ENCODE measurements at places on chromosomes 16 and 17.

DNA sequence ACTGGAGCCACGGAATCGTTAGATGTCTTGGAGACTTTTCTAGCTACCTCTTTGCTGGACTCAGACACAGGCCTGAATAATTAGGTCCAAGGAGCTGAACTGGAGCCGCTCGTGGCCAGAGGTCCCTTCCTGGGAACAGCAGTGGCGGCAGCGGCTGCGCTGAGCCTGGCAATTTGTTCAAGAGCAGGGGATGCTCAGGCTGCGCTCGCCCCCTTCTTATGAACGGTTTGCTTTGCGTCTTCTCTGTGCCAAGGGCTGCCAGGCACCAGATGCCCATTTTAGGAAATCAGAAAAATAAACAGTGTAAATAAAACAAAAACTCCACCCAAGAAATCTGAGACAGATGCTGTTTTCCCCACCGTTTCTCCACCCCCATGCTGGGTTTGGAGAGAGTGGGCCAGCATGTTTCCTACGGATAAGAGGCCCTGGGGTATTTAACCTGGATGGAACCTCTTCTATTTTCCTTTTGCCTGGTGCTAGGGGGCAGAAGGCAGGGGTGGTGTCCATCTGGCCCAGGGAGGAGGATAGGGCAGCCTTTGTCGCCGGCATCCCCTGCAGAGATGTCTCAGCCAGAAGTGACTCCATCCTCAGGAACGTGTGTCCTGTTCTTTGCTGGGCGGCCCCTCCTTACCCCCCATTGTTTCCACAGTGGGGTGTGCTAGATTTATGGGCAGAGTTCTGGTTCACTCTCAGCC lies 163.4 kb downstream of the SEC14L1 start:
- peak; percentile 6 for DNase-seq

- DNase-seq: no peak
These were observed 167.9 kb upstream of the NOL11 start for GRCh38 chr17:67549820-67550219.

DNA sequence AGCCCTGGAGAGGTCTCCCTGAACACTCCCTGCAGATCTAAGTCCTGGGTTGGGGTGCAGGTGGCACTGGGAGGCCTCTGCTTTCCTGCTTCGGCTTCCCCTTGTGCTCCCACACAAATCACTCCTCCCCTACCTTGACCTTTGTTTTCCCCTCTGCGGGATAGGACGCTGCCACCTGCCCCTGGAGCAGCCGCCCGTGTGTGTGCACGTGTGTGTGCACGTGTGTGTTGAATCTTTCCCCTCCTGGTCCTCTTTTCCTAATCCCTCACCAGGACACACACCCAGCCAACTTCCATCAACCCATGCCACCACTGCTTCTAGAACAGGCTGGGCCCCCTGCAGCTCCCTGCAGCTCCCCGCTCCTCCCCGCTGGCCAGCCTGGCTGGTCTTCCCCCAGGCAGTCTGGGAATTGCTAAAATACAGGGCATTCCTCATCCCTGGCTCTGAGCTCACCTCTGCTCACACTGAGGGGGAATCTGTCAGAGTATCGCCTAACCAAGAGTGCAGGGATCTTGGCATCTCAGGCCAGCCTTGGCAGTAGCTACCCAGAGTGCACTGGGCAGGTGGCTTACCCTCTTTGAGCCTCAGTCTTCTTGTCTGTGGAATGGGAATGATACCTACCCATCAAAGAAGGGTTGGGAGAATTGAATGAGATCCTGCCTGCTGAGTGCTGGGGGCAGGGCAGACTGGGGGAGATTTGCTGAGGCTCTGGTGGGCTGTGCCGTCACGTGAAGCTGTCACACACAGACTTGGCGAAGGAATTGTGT lies 198.5 kb downstream of the NTN1 start:
- no peak for DNase-seq

GRCh38 chr16:75377729-75378386 lies 55.4 kb downstream of the CFDP1 start:
- DNase-seq: no peak

- no peak for DNase-seq
These were observed 25.6 kb downstream of the ATP6V0A1 start for GRCh38 chr17:42484304-42484703.

DNA sequence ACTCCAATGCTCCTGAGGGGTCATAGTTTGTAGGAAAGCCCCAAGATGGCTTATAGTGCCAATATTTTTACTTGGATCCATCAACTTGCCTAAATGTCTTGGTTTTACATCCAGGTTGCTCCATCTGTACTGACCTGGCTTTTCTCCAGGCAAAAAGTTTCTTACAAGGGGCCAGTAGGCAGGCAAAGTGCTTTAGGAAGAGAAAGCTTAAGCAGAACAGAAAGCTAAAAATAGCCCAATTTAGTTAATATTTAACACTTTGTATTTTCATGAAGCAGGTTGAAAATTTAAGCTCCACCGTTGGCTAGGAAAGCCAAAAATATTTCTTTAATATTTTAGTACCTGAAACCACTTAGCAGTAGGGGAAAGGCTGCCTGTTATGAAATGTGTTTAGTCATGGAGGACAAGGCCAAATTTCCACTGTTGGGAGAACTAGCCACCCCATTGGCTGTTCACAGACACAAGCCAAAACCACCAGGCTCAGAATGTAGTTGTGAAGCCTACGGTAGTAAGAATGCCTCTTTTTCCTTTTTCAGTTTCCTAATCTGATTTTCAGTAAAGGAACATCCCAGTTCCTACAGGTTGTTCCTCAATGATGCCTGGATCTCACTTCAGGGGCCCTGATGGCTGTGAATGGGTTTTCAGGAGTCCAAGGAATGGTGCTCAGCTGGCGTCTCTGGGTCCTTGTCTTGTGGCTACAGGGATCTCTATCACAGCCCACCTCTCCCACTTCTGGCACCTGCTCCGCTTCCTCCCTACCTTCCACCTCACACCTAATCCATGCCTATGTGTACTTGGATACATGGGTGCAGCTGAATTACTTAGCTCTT lies 324.8 kb downstream of the PMP22 start:
- no peak for DNase-seq

DNA sequence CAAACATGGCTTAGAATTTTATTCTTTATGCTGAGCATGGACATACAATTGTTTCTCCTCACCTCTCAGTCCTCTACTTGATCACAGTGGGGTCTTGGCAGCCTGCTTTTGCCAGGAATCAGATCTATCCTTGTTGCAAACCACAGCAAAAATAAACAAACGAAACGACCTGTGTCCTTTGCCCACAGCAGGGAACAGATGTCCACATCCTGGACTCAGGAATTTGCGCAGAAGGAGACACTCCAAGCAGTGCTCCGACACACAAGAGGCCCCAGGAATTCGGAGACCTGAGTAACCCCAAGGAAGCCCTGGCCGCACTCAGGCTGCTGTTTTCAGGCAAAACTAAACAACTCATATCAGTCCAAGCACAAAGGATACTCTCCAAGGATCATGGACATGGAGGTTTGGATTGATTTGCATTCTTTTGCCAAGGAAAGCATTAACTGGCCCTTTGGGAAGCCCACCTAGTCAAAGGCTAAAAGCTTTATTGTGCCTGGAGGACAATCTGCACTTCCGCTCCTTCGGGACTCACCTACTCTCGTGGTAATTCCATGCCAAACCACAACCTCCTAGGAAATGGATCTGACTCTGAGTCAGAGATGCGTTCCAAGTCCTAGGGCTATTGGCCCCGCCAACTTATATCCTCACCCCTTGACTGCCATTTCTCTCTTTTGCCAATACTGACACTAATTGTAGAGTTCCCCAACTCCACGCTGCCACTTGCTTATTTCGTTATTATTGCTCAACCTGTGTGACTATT lies 271.1 kb upstream of the CDH11 start:
- DNase-seq: no peak

DNA sequence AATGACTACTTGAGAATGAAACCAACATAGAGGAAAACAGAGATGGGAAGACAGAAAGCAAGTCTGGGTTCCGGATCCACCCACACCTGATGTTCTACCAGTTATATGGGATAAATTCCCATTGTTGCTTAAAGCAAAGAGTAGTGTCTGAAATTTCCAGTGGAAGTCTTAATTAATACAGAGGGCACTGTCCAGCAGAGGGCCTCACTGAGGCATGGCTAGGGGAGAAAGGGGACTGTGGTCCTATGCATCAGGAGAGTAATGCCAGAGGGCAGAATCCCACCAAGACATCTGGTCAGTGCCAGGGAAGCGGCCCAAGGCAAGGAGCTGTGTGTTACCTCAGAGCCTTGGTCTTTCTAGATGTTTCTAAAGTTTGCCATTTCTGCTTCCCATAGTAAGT lies 7.5 kb upstream of the UMOD start:
- no peak for DNase-seq

DNA sequence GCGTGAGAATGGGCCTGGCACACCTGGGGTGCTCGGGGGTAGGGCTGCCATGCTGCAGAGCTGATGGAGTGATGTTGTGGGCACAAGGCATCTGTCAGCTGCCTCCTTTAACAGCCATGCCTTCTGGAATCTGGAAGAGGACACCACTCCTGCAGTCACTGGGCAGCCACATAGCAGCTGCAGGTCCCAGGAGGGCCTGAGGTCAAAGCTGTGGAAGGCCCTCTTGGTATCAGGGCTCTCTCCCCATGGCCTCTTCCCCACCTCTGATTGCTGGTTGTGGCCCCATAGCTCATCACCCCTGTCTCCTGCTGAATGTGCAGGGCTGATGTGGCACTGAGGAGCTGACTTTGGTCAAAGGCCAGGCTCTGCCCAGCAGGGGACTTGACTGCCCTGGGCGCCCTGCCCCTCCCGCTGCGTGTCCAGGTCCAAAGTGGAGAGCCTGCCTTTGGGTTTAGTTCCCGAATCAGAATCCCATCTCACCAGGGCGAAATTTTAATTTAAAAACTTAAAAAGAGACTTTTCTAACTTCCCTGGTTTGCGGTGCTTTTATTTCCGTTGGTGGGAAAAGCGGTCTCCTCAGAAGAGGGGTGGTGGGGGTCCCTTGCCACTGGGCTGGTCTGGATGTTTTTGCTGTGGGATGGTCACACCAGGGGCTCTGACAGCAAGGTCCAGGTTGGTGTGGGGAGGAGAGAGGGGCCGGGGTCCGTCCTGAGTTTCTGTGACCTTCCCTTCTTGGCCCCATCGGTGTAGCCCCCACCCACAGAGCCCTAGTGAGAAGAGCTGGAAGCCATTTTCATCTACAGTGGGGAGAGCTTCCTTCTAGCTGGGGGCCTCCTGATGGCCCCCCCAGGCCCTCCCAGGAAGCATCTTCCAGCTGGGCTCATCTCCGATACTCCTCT lies 5.9 kb downstream of the UBALD2 start:
- DNase-seq: no peak

- DNase-seq: no peak
These were observed 6.0 kb upstream of the CCL3 start for GRCh38 chr17:36095992-36096391.

- DNase-seq: no peak
These were observed 132.1 kb downstream of the HS3ST4 start for GRCh38 chr16:25823891-25824290.

GRCh38 chr16:75957870-75958269 lies 231.6 kb upstream of the CPHXL start:
- no peak for DNase-seq

DNA sequence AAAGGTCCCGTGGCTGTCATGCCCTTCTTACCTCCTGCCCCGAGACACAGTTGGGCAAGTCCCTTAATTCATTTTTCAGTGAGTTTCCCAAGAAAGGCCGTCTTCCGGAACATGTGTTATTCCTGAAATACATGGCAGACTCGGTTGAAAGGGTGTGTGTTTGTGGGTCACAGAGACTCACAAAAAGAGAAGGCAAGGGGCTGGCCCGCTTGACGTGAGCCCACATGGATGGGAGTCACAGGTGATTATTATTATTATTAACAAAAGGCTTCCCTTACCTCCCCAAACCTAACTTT lies 34.1 kb upstream of the CCR7 start:
- DNase-seq: no peak

GRCh38 chr17:80722661-80723060 lies 178.0 kb downstream of the RPTOR start:
- no peak for DNase-seq

GRCh38 chr16:56122251-56122650 lies 69.0 kb upstream of the GNAO1 start:
- no peak for DNase-seq

DNA sequence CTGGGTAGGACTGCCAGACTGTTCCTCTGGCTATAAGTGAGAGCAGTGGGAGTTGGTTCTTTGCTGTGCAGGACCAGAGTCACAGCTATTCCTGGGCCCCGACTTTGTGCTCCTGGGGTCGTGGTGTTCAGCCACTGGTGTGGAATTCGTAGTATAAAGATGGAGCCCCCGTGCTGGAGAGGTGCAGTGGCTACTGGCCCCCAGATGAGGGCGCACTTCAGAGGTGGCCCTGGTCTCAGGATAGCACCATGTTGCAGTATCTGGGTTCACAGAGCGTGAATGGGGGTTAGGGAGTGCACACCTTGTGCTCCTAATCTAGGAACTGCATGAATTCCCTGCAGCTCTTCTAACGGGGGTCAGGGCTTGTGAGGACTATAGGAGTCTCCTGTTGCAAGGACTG lies 21.1 kb downstream of the TANC2 start:
- no peak for DNase-seq

- no peak for DNase-seq
These were observed 7.7 kb upstream of the ZG16 start for GRCh38 chr16:29770250-29770929.
